Renal cortical epithelial cell (primary cell): ENCODE measurements at places on chromosomes 5 and 9. TPM values are rescaled to one million over a fixed set of nuclear protein-coding genes. Genes with fewer than 3 reads are reported as not detected.
A peak's percentile ranks its signal among the peaks of the same experiment; 100 is the strongest.

- DNase-seq: no peak
These were observed 1.2 kb downstream of the CCNH start for GRCh38 chr5:87411586-87411972.

DNA sequence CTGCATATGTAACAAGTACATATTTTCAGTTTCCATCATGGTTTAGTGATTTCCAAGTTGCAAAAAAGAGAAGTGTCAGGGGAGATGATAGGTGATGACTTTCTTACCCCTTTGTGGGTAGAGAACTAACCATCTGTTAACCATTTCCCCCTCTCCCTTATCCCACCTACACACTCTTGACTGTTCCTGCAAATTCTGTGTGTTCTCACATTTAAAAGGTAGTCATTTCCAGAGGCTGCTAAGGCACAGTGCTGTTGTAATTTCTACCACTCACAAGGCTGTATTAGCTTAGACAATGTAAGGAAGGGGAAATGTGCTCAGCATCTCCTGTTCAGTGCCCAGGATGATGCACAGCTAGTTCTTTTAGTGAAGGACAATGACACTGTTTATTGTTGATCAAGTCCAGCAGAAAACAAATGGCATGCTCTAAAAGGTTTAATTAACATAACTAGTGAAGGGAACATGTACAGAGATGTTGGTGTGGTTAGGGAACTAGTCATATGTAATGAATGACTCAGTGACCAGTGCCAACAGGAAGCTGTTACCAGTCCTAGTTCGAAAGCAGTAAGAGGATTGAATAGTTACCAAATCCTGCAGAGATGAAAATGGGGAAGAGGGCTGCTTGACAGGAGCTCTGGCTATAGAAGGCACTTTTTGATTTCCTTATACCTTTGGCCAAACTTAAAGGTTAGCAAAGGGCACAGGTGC is 165.1 kb downstream of the PLK2 start:
- DNase-seq: peak; percentile 77

OR2V2 gene
- not detected in 2 replicates for total RNA-seq

- DNase-seq: peak; percentile 61
These were observed 184.1 kb downstream of the MARCHF11 start for GRCh38 chr5:15995341-15996052.

DNA sequence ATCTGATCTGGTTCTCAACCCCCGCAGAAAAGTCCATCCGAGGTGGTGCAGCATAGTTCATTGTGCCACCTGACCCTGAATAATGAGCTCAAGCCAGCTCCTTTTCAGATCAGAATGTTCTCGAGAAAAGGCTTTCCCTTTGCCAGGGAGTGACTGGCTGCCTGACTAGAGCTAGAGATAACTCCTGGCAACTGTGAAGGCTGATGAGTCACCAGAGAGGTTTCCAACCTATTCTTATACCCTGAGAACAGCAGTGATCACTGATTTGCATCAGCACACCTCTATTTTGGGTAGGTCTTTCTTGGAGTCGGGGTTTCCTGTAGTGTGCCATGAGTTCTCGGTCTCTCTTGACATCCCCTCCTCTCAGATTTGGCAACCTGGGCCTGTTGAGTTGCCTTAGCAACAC is 127.9 kb downstream of the PIK3R1 start:
- peak; percentile 97 for DNase-seq

DNA sequence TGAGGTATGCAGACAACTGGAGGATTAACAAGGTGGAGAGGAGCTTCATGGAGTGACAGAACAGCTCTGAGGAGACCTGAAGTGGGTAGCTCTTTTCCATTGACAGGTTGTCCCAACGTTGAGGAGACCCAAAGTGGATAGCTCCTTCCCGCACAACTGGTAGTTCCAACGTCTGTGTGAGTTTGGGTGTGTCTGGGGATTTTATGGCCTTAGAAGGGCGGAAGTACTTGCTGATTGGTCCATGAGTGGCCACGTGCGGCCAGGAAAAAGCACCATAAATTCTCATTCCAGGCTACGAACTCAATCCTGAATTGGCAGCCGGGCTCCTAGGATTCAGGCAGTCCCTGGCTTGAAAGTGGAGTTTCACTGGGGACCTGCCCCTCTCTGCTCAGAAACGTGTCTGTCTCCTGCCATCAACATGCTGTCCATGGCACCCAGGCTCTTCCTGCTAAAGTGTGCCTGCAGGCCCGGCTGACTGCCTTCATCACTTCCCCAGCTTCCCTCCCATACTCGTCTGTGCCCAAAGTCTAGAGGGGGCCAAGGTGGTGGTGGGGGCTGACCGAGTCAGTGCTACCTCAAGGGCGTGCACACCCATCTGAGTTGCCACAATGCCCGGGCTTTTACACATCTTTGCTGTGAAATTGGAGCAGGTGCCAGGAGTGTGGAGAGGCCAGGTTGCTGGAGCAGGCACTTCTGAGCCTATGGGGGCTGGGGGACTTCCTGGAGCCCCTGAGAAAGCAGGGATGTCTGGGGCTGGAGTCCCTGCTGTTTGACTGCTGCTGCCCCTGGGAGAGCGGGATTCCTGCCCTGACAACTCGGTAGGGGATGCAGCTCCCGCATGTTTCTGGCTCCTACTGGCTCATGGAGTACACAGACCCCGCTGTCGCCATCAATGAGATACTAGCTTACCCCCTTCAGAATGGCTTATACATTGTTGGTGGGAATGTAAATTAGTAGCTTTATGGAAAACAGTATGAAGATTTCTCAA is 2034.6 kb upstream of the ACO1 start:
- DNase-seq: no peak

- no peak for DNase-seq
These were observed 10.9 kb downstream of the CLPTM1L start for GRCh38 chr5:1333986-1334385.

DNA sequence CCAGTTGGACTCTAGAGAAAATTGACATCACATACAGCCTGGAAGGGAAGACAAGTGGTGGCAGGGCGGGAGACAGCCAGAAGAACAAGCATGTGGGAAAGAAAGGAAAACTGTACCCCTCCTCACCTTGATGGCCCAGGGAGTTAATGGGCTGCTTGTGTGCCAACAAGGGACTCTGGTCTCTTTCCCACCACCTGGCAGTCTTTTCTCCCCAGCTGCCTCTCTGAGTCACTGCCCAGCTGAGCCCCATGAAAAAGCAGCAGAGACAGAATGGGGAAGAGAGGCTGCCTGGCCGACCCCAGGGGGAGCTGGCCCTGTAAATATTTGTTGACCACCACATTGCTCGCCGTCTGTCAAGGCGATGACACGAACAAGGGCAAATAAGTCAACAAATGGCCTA is 359.4 kb downstream of the ENC1 start:
- no peak for DNase-seq

DNA sequence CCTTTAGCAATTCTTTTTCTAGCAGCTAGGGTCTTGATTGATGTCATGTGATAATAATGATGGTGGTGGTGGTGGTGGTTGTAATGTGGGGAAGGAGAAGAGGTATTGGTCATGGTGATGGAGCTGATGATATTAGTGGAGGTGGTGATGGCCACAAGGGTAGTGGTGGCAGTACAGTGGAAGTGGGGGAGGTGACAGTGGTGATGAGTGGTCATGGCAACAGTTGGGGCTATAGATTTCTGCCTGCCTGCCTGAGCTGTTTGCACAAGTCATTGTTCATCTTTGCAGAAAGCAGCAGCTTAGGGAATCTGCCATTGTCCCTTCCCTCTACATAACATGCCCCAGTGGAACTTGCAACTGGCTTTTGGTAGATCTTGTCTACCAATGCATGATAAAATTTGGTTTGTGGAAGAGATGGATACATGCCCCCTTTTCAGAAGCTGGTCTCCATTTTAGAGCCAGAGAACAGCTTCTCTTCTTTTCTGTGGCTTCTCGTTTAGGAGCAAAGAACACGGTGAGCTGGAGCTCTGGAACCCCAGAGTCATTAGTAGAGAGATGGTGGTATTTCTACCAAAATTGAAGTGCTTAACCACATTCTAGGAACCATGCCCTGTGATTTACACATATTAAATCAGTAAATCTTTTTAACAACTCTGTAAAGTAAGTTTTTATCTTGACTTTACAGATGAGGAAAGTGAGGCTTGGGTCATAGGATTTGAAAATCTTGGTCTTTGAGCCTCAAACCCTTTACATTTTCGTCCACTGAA is 100.3 kb downstream of the AOPEP start:
- no peak for DNase-seq

PCDHB2 gene
- 1.6 and 10.1 TPM in 2 replicates for total RNA-seq

HAVCR1 gene
- 289 and 397 TPM in 2 replicates for total RNA-seq

- peak; percentile 85 for DNase-seq
These were observed 63.9 kb upstream of the TGFBR1 start for GRCh38 chr9:99040911-99041582.

GRCh38 chr5:78985725-78986223 is 664 bp upstream of the ARSB start:
- DNase-seq: peak; percentile 87

- DNase-seq: peak; percentile 29
These were observed 182.3 kb upstream of the MAP1B start for GRCh38 chr5:71924980-71925379.

DNA sequence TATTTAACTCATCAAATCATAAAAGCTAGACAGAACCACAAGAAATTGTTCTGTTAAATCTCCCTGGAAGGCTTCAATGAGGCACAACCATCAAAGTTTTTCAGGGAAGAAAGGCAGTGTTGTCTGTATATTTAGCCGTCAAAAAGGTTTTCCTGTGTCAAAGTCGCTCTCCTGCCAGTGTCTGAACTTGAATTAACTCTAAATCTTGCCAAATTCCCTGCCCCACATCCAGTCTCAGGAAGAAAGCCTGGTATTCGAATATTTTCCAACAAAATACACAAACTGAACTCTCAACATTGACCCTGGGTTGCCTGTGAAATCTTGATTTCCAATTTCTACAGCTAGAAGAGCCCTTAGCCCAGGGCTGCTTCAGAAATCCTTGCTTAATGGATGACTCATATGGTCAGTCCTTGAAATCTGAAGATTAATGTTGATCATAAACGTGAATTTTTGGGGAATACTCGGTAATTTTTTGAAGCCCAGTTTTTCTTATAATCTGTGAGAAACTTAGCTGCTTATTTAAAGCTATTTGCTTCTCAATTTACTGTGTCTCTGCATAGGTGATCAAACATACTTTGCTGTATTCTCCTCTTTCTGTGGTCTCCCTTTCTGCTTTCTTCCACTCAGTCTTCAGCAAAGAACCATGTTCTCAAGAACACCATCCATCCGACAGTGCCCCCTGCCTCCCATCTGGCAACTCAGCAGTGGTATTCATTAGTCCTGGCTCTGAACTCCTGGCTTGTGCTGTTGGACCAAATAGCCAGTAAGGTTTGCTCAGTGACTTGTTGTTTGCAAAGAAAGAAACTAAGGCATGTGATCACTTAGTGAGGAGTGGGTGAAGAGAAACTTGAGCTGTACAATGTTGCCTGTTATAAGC is 58.9 kb downstream of the NREP start:
- peak; percentile 41 for DNase-seq

- DNase-seq: no peak
These were observed 7.1 kb upstream of the DMXL1 start for GRCh38 chr5:119063579-119064379.

DNA sequence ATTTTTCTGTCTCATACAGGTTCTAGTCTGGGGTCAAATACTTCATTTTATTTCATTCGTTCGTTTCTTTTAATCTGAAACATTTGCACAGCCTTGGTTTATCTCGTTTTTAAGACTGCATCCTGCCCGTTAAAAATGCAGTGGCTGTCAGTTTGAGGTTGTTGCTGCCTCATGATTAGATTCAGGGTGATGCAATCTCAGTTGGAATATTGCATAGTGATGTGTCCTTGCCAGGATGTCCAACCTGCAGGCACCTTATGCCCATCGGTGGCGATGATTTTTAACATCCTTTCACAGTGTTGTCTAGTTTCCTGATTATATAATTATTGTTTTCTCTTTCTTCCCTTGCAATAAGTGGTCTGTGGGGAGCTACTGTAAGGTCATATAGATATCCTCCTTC is 45.1 kb downstream of the SH3GL2 start:
- DNase-seq: no peak

GPX8 gene
- total RNA-seq: 45.0 and 66.2 TPM in 2 replicates

DNA sequence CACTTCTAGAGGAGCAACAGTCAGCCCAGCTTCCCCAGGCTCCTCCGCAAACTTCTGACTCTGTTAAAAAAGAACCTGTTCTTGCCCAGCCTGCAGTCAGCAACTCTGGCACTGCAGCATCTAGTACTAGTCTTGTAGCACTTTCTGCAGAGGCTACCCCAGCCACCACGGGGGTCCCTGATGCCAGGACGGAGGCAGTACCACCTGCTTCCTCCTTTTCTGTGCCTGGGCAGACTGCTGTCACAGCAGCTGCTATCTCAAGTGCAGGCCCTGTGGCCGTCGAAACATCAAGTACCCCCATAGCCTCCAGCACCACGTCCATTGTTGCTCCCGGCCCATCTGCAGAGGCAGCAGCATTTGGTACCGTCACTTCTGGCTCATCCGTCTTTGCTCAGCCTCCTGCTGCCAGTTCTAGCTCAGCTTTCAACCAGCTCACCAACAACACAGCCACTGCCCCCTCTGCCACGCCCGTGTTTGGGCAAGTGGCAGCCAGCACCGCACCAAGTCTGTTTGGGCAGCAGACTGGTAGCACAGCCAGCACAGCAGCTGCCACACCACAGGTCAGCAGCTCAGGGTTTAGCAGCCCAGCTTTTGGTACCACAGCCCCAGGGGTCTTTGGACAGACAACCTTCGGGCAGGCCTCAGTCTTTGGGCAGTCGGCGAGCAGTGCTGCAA is 72.8 kb downstream of the NUP214 start:
- DNase-seq: no peak

GRCh38 chr9:77987880-77988525 is 43.6 kb downstream of the GNAQ start:
- no peak for DNase-seq

ARL14EPL gene
- total RNA-seq: 0.20 TPM in 1 of 2 replicates, not detected in the other

DNA sequence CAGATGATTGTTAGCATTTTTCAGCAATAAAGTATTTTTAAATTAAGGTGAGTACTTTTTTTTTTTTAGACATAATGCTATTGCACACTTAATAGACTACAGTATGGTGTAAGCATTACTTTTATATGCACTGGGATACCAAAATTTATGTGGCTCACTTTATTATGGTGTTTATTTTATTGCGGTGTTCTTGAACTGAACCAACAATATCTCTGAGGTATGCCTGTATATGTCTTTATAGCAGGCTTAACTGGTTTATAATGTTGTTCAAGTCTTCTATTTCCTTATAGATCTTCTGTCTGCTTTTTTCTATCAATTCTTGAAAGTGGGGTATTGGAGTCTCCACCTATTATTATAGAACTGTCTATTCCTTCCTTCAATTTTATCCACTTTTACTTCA is 18.0 kb downstream of the ZBTB43 start:
- no peak for DNase-seq

DNA sequence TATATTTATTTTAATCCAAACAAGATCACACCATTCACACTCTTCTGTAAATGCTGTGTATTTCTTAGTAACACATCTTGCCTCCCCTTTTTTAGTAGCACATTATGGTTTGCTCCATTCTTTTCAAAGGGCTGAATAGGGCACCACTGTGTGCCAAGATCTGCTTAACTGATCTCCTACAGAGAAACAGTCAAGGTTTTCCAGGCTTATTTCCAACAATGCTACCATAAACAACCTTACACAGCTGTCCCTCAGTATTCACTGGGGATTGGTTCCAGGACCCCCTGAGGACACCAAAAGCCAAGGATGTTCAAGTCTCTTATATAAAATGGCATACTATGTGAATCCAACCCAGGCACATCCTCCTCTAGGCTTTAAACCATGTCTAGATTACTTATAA is 16.5 kb downstream of the GOLM1 start:
- DNase-seq: no peak

HOMER1 gene
- 10.6 and 26.2 TPM in 2 replicates for total RNA-seq
